Ammon's horn (tissue), 1 donor: ENCODE measurements at places on chromosomes 11 and 22.

DNA sequence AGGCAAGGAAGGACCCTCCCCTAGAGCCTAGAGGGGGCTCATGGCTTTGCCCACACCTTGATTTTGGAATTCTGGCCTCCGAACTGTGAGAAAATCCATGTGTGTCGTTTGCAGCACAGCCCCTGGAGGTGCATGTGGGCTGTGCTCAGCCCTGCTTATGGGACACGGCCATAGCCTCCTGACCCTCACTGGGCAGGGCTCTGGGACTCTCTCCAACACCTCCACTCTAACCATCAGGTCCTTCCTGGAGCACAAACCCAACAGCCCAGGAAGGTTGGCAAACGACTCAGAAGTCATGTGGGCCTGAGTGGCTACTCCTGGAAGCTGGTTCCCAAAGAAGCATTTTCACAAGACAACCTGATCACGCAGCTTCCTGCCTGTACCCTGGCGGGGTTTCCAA, 144.1 kb downstream of the CTTN start:
- DNase-seq: no peak

GRCh38 chr11:2318123-2318522, 16.3 kb downstream of the TSPAN32 start:
- no peak for DNase-seq

- no peak for DNase-seq
Measured at GRCh38 chr11:69425895-69426544, 55.4 kb upstream of the LINC01488 start.

GRCh38 chr22:38700270-38700788, 414 bp downstream of the JOSD1 start:
- peak; percentile 29 for DNase-seq

GRCh38 chr11:115191761-115192160, 312.5 kb downstream of the CADM1 start:
- DNase-seq: no peak

GRCh38 chr11:17605651-17606122, 58.6 kb downstream of the OTOG start:
- DNase-seq: no peak

- DNase-seq: no peak
Measured at GRCh38 chr11:132901638-132902471, 630.4 kb downstream of the OPCML start.

DNA sequence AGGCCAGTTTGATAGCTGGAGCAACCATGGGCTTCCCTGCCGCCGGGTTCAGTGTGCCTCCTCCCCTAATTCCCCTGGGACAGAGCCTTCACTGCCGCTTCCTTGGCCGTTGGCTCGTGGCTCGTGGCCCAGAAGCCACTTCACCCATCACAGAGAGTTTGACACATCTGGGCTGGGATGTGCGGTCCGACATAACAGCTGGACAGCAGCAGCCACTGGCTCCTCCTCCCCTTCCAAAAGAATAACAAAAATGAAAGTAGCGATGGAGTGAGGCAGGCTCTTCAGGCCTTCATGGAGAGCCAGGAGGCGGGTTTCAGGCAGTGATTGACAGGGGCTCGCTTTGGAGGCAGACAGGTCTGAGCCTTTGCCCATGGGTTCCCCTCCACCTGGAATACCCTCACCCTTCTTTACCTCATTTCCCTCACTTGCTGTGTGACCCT, 8.2 kb downstream of the CREB3L1 start:
- no peak for DNase-seq

DNA sequence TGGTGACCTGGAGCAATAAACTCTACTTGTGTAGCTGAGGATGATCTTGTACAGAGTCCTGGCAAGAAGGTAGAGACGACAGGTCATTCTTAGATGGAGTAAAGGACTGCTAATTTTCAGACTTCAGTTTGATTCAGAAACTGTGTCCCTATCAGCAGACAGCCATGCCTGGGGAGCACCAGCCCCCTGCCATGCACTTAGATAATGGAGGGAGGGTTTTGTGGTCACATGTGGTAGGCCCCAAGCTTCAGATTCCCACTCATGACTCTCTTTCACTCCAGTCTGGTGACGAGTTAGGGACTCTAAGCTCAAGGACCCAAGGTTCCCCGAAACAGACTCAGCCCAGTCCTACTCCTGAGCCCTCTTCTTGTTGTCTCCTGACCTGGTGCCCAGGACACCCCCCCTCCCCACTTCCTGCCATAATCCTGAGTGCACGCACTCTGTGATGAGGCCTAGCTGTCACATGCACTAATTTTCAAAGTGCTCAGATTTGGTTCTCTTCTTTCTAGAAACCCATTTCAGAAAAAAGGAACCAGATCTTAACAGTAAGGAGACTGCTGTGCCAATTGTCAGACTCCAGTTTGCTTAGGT, 10.2 kb upstream of the AMPD3 start:
- no peak for DNase-seq

- no peak for DNase-seq
Measured at GRCh38 chr22:17403906-17404305, 34.6 kb downstream of the CECR2 start.

GRCh38 chr11:99424313-99425084, 403.8 kb downstream of the CNTN5 start:
- no peak for DNase-seq

DNA sequence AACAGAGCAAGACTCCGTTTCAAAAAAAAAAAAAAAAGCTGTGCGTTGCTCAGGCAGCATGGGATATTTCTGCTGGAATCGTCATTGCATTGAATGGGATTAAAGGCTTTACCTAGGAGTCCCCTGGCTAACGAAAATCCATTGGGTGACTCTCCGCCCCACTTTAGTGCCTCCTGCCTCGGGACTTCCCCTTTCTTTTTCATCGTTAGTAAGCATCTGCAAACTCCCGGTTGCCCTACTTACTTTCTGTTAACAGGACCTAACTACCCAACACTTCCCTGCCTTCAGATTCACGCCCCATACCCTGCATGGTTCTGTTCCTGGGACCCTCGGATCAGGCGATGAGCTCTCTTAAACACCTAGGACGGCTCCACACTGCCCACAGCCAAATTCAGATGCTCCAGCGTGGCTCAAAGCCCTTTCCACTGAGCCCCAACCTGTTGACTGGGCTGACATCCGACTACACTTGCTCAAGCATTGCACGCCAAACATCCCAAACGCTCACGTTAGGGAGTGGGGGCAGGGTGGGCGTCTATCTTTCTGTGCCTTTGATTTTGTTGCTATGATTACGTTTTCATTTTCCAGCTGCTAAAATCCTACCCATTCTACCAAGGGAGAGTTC, 143.8 kb downstream of the ST3GAL4 start:
- DNase-seq: no peak
